Activated CD4-positive, CD25-positive, alpha-beta regulatory T cell treated with anti-CD3 and anti-CD28 coated beads, Interleukin-2, amount 50 U/mL, for 16 hours (primary cell): ENCODE measurements at places on chromosomes 11 and 22.

GRCh38 chr11:66967670-66968425 is 7.3 kb upstream of the C11orf86 start:
- no peak for DNase-seq

DNA sequence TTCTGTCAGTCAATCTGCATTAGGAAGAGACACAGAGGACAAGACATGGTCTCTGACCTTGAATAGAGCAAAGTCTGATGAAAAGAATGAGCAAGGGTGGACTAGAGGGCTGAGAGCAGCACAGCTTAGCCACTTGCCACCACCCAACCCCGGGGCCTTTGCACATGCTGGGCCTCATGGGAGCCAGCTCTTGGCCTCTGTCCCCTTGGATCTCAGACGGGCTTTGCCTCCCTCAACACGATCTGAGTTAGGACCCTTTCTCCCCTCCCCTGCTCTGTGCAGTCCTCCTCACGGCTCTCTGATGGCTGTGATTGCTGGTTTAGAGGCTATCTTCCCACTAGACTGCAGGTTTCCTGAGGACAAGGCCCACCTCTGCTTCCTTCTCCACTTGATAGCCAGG is 131.6 kb upstream of the B3GAT1 start:
- DNase-seq = no peak

DNA sequence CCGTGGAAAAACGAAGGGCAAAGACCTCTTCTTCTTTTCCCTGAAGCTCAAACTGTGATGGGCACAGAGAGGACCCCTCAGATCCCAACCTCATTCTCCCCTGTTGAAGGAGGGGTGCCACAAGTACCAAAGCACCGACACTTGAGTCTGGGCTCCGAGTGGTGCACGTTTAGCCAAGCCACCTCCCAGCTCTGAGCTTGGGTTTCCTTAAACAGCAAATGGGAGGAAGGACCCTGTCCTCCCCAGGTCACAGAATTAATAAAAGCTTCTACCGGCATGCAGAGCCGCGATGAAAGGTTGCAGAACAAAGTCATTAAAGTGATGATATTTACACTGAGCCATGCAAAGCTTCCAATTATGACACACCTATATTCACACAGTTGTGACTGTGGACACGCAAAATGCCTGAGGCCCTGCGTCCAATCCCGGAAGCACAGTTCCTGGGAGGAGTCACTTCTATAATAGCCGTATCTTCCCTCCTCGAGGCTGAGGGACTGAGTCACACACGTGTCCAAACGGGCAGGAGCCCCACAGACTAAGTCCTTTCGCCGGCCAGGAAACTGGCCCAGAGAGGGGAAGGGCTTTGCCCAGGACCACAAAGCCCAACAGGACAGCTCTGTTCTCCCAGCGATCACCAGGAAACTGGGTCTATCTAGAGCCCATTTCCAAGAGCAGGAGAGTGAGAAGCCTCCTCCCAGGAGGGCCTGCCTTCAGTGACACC is 922 bp upstream of the CSNK1E start:
- no peak for DNase-seq

- DNase-seq = no peak
These were observed 158.1 kb downstream of the FBXO7 start for GRCh38 chr22:32632512-32633315.

DNA sequence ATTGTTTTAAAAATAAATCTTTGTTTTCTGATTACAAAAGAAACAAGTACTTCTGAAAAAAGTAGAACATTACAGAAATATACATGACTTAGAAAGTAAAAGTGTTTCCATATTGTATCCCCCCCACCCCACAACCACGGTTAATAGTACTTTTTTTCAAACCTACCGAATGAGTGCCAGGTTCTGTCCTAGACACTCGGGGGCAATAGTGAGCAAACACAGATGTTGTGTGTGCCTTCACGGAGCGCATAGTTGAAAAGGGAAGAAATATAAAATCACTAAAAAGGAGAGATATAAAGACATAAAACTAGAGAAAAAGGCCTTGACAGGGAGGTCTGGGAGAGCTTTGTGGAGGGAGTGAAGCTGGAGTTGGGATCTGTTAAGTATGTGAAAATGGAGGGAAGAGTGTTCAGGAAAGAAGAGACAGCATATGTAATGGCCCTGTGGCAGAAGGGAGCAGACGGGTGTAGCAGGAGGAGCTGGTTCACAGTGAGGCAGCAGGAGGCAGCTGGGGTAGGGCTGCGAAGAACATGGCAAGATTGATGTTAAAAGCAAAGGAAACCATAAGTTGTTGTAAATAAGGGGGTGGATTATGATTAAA is 42.1 kb upstream of the ALX4 start:
- DNase-seq = no peak

GRCh38 chr11:60477035-60477445 is 15.5 kb upstream of the MS4A12 start:
- DNase-seq = no peak
